ENCODE measurements at places on chromosomes 3 and 15.

GRCh38 chr3:136898954-136899353 is 36.9 kb downstream of the NCK1 start:
- H3K4me3 ChIP-seq = no peak overlapping the region
- H3K27me3 ChIP-seq = no peaks in the 10 kb centered on the region
- peak overlapping the region; percentile 2 for H3K27ac ChIP-seq

GRCh38 chr3:168191856-168192255 is 96.1 kb upstream of the GOLIM4 start:
- H3K4me1 ChIP-seq = no peaks in the 10 kb centered on the region
- H3K27ac ChIP-seq = no peak overlapping the region
- no peaks in the 10 kb centered on the region for H3K36me3 ChIP-seq
- no peak overlapping the region for H3K4me3 ChIP-seq
- no peak for DNase-seq

DNA sequence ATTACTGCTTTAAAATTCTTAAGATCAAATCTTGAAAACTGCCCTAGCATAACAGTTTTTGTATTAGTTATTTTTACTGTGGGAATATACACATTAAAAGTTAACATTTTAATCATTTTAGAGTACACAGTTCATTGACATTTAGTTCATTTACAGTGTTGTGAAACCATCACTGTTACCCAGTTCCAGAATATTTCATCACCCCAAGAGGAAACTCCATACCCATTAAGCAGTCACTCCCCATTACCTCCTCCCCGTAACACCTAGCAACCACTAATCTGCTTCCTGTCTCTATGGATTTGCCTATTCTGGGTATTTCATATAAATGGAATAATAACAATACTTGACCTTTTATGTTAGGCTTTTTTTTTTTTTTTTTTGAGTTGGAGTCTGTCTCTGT is 164.1 kb upstream of the LRRFIP2 start:
- H3K4me3 ChIP-seq = no peak overlapping the region
- no peaks in the 10 kb centered on the region for H3K36me3 ChIP-seq
- no peak overlapping the region for H3K27ac ChIP-seq

- H3K4me1 ChIP-seq = peaks cover 7% of the 10 kb centered on the region
- H3K27me3 ChIP-seq = no peaks in the 10 kb centered on the region
- no peak overlapping the region for H3K4me3 ChIP-seq
- no peak overlapping the region for H3K27ac ChIP-seq
- DNase-seq = no peak
- H3K36me3 ChIP-seq = no peaks in the 10 kb centered on the region
Observed at GRCh38 chr3:182935803-182936202, 44.5 kb downstream of the DCUN1D1 start.
